ENCODE measurements at places on chromosomes 16 and 17.
A peak's percentile ranks its signal among the peaks of the same experiment; 100 is the strongest.

DNA sequence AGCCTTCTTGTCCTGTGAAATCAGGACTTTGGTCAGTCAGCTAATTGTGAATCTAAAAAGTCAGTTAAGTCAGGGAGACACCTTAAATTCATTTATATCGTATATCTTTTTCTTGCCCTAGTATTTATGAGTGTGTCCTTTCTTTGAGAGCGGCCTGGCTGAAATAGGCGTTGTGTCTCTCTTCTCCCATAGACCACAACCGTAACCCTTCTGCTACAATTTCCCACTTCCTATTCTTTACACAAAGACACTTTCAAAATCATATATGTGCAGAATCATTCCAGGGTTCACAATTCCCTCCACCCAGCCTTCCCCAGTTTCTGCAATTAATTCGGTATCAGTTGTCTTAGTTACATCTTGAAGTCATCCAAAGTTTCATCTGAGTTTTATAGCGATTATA is 14.0 kb upstream of the COTL1 start:
- DNase-seq: no peak

- DNase-seq: peak; percentile 68
Measured at GRCh38 chr17:43170140-43170765, 761 bp upstream of the NBR1 start.

GRCh38 chr16:28188085-28188916 is 23.5 kb downstream of the XPO6 start:
- no peak for DNase-seq

DNA sequence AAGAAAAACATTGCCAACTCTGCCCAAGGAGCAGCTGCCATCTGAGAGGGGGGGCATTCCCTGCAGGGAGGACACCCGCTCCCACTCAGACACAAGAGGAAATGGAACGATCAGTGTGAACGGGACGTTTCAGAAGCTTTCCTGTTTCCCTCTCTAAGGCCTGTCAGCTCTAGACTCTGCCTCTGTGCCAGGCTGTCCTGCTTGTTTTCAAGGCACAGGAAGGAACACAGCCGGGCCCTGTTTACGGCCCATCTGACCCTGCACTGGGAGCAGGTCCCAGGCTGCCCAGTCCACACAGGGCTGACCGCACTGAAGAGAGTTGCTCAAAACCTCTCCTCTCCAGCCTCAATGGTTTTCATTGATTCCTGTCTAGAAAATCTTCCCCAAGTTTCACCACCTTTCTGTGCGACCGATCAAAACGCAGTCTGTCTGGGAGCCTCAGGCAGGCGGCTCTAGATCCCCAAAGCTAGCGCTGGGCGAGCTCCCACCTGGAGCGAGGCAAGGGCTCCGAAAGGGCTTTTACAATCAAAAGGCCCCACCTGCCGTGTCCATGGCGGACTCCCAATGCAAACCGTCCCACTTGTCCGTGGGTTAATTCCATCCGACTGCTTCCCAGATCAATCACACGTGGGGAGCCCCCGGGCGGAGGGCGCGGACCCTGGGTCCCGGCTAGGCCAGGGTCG is 1.5 kb downstream of the PIEZO1 start:
- no peak for DNase-seq

GRCh38 chr16:87052506-87052905 is 264.7 kb downstream of the C16orf95 start:
- no peak for DNase-seq

DNA sequence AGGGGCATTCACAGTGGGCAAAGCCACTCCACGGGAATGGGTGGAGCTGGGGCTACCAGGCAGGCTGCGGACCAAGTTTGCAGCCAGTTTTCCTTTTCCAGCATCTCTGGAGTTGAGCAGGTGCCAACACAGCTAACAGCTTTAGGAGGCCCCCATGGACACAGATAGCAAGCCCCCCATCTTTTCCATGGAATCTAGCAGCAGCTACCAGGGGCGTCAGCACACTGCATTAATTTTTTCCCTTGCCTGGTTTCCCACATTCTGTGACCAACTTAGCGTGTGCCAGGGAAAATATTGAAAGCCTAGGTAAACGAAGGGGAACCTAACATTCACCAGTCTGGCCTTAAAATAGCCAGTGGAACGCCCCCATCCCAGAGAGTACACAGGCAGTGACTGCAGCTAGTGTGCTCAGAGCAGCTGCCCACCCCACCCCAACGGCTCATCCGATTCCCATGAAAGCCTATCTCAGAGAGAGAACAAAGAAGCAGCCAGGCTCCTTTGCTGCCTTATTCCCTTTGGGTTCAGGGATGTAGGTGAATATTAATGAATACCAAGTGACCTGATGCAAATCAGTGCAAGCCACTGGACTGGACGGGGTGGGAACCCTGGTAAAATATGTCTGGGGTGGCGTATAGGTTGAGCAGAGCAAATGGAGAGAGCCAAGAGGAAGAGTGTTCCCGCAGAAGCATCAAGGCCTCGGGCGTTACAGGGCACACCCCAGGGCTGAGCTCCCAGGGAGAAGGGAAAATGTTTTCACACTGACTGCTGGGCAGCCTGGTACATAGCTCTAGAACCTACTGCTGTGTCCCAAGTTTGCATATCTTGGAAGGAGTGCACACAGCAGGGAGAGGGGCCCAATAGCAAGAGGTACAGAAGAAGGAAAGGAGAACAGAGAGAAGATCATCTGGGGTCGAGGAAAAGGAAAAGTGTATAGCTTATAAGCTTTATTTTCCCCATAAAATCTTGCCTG is 73.9 kb upstream of the SOX9 start:
- DNase-seq: no peak

DNA sequence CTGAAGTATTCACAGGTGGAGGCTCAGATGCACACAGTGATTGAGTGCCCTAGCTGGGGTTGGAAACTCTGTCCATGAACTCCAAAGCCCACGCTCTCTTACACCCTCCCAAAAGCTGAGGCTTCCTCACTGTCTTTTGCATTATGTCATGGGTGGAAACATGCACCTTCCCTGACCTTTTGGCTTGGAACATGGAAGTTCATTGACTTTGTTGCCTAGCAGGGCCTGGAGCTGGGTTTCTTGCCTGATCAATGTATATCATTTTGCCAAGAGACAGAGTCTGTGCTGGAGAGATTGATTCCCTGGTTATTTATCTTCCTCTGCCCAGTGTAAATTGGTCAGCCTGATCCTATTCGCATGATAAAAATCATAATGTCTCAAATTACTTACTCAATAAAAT is 558.4 kb downstream of the MAF start:
- no peak for DNase-seq

DNA sequence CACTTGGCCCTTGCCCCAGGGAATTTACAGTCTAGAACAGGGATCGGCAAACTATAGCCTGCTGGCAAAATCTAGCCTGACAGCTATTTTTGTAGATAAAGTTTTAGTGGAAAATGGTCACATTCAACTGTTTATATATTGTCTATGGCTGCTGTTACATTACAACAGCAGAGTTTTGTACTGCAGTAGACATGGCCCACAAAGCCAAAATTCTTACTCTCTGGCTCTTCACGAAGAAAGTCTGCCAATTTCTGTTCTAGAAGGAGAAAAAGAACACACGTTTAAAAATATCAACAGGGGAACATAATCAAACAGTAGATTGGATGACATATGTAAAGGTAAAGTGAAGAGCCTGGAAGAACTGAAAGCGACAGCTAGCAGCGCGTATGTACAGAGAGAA is 33.2 kb upstream of the CCDC182 start:
- DNase-seq: no peak

DNA sequence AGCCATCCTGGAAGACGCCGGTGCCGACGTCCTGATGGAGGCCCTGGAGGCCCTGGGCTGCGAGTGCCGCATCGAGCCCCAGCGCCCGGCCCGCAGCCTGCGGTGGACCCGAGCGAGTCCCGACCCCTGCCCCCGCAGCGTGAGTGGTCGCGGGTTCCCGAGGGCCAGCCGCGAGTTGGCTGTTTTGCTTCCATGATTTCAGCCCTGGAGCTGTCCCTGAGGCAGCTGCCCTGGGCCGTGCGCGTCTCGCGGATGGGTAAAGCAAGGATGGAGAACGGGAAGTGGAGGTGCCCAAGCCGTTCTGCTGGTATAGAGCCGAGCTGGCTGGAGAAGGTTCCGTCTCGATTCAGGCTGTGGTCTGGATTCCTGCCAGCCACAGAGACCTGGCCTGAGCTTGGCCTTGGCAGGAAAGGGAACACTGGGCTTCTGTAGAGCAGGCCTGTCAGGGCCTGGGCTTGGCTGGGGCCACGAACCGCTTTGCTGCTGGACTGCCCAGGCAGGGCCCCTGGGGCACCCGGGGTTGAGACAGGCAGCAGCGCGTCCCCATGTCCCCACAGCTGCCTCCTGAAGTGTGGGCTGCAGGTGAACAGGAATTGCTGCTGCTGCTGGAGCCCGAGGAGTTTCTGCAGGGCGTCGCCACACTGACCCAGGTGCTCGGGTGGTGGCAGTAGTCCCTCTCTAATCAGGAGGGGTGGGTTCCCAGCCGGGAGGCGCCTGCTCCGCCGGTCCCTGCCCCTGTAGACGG is 941 bp upstream of the MRPS34 start:
- no peak for DNase-seq

DNA sequence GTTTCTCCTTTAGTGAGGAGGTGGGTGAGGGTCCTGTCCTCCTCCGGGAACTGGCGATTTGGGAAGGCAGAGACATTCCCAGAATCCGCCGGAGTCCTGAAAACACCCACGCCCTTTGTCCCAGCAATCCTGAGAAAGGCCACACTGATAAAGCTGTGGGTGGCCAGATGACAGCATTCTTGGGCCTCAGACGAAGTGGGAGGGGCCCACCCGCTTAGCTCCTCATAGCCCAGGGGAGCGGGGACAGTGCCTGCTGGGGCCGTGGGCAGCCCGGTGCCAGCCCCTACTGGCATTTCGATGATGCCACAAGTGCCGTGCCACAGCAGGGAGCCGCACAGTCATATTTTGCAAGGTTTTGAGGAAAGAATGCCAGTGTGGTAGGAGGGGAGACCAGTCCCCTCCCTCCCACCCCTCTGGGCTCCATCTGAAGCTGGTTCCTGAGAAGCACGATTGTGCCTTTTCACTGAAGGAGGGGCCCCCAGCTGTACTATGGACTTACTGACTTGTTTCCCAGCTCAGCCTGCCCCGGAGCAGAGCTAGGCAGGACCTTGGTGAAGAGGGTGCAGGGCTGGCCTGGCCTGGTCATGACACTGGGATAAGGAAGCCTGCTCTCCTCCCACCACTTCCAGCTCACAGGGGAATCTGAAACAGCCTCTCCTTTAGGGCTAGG is 20.9 kb upstream of the MPRIP start:
- no peak for DNase-seq

GRCh38 chr16:57513371-57514102 is 22.8 kb downstream of the CCDC102A start:
- no peak for DNase-seq

DNA sequence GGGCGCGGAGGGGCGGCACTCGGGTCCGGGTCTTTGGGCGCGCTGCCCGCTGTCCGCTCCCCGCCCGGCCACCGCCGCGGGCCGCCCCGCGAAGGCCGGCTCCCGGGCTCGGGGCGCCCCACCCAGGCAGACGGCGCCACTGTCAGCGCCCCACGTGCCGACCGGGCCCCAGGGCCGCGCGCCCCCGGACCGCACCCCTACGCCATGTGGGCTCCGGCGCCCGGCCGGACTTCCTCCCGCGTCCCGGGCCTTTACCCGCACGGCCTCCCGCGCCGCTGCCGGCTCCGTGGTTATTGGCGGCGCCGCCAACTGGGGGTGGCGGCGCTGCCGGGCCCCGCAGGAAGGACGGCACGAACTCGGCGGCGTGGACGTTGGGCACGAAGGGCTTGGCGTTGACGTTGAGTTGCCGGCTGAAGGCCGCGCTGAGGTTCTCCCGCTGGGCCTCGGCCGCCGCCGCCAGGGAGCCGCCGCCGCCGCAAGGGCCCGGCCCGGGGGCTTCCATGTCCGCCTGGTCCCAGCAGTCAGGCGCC is 577 bp downstream of the GSPT1 start:
- peak; percentile 2 for DNase-seq

DNA sequence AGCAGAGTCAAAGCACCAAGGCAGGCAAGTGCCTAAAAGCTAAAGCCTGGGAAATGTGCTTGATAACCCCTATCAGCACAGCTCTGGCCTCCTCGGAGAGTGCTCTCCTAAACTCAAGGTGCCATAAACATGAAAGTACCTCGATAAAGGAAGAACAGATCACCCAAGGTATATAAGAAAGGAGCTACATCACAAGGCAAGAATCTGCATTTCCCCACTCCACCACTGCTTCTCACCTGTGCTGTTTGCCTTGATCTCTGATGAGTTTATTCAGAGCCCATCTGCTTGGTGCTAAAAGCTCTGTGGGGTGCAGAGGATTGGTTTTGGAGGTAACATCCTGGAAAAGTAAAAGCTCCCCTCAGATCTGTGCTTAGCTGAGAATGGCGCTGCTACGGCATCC is 449.5 kb upstream of the CDH5 start:
- no peak for DNase-seq

DNA sequence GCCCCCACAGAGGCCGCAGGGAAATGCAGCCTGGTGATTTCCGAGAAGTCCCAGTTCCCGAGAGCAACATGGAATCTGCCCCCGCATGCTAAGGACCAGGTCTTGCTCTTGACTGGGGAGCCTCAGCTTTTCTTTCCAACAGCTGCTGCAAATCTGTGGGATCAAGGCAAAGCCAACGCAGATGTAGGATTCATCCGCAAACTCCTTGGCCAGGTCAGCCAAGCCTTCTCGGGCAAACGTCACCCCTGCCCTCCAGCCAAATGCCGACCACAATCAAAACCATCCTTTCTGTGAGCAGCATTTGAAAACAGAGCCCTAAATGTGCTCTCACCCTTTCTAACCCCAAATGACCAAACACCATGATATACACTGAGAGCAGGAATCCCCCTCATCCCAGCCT is 54.0 kb downstream of the MRM3 start:
- no peak for DNase-seq

DNA sequence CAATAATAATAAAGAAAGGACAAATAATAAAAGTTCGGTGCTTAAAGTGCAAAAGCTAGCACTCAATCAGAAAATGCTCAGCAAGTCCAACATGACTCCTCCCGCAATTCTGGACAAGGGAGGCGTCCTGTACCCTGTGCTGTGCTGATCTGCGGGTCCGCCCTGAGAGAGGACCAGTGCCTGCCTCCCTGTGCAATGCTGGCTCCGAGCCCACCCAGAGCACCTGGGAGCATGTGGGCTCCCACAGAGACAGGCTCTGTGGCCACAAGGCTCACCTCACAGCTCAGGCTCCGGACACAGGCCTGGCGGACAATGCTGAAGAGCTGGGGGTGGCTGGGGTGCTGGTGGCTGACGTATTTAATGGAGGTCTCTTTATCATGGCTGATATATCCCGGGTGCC is 11.1 kb downstream of the FLCN start:
- DNase-seq: no peak

DNA sequence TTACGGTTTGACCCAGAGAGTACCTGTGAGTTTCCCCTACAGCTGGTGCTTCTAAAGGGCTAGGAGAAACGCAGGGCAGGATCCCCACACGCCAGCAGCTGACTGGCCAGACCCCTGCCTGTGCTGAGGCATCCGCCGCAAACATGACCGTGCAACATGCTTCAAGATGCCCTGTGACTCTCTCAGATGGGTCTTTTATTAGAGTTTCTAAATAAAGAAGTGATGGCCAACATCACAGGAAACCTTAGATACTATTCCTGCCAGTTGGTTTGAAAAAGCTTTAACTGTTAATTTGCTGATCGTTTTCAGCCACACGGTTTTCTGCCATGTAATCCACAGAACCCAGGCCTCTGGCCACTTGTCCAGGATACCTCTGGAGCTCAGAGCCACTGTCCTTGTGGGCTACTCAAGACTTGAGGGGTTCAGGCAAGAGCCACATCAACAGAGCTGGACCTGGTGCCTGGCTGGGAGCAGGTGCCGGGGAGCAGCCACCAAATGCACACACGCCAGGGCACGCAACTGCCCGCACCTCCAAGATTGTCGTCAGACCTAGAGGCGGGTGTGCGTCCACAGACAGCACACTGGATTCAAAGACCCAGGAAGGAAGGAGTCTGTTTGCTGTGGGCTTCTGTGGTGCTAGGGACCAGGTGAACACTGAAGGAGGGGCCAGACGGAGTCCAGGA is 118.4 kb downstream of the ZNF778 start:
- no peak for DNase-seq

All from stimulated activated CD4-positive, alpha-beta T cell treated with anti-CD3 and anti-CD28 coated beads, Interleukin-1b, Interleukin-23, amount 100 ng/mL, for 1 hour (primary cell).